ENCODE measurements at places on chromosomes 1 and 21.

GRCh38 chr1:57549300-57549699 is 125.4 kb upstream of the DAB1 start:
- DNase-seq, result no peak

DNA sequence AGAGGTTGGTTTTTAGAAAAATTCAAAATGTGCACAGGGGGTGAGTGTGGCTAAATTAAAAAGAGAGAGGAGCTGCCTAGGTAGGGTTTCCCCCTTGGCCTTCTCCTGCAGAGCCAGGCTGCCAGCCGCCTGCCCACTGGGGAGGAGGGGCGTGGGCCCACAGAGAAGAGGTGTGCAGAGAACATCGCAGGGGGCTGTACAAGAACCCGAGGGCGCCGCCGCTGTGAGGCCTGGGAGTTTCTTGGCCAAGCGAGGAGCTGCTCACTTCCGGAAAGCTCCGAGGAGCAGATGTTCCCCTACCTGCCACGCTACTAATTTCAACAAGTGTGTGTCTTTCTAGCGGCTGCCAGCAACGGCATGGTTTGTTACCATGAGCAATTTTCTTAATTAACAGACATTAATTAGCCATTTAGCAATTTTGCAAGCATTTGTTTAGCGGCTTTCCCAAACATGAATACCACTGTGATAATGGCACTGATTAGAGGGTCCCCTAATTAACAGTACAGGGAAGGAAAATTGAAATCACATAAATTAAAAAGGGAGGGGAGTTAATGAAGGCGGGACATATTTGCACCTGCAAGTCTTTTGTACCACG is 59.7 kb downstream of the MRPL37 start:
- no peak for DNase-seq

- DNase-seq, result no peak
Measured at GRCh38 chr1:226082959-226083301, 20.4 kb downstream of the H3-3A start.

DNA sequence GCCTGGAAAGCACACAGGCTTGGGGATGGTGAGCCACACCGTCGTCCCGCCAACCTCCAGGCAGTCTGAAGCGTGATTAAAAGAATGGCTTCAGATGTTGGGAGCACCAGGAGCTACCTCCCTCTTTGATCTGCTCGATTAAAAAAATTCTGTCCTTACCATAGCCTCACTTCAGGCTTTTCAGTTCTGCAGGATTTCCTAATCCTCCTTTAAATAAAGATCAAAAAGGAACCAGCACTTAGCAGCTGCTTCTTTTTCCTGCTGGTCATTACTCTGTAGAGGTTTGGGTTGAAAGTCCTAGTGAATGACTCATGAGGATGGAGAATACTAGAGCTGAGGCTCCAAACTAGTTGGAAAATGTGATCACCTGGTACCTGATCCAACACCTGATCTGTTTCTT is 71.9 kb upstream of the C1orf174 start:
- DNase-seq, result no peak

- no peak for DNase-seq
Measured at GRCh38 chr1:50985094-50985493, 15.0 kb downstream of the CDKN2C start.

DNA sequence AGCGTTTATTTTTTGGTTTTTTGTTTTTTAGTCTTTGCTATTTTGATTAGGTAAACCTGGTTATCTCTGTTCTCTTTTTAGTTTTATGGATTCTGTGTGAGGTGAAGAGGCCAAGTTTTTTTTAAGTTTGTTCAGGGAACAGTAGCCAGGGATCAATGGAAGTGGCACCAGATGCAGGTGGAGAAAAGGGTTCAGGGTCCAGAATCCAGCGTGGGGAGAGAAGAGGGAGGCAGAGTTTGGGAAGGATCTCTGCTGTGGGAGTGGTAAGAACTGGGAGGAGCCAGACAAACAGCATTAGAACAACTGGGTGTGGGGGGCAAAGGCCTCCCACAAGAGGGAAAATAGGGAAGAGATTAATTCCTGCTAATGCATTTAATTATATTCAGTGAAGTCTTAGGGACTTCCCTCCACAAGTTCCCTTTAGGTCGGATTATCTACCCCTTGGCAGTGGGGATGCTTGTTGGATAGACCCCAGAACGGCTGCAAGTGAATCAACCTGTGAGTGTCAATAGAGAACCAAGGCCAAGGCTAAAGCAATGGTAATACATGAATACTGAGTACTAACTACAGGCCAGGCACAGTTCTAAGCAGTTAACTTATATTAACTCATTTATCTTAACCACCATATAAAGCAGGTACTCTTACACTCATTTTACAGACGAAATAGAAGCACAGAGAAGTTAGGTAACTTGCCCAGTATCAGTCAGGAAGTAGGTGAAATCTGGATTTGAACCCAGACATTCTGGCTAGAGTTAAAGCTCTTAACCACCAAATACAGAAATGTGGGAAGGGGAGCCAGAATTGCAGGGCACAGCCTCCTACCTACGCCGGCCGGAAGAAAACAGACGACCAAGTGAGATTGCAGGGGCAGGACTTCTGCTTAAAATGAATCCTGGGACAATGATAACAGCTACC is 498 bp downstream of the GNAT2 start:
- DNase-seq, result no peak
